Amniotic stem cell (primary cell): ENCODE measurements at places on chromosomes 11 and 22.
A peak's percentile ranks its signal among the peaks of the same experiment; 100 is the strongest.

DNA sequence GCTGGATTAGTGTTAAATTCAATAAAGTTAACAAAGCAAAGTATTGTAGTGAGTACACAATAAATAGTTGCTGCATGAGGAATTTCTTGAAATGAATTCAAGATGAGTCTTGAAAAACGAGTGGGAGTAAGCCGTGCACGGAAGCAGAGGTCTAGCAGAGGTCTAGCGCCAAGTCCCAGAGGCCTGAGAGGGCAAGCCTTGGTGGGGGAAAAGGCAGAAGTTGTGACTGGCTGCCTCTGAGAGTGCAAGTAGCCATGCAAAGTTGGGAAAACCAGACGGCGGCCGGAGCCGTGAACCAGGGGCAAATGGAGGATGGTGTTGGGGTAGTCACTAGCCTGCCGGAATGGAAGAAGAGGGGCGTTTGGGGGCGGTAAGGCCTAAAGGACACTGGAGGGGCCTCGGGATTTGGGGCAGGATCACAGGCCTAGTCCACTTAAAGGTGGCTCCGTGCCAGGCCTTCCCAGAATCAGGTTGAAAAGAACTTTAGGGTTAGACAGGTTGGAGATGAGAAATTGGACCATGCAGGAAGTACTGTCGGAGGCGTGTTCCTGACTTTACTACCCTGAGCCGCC is 379 bp upstream of the SLC3A2 start:
- peak; percentile 45 for DNase-seq

GRCh38 chr11:10655227-10655626 is 38.3 kb downstream of the IRAG1 start:
- no peak for DNase-seq

DNA sequence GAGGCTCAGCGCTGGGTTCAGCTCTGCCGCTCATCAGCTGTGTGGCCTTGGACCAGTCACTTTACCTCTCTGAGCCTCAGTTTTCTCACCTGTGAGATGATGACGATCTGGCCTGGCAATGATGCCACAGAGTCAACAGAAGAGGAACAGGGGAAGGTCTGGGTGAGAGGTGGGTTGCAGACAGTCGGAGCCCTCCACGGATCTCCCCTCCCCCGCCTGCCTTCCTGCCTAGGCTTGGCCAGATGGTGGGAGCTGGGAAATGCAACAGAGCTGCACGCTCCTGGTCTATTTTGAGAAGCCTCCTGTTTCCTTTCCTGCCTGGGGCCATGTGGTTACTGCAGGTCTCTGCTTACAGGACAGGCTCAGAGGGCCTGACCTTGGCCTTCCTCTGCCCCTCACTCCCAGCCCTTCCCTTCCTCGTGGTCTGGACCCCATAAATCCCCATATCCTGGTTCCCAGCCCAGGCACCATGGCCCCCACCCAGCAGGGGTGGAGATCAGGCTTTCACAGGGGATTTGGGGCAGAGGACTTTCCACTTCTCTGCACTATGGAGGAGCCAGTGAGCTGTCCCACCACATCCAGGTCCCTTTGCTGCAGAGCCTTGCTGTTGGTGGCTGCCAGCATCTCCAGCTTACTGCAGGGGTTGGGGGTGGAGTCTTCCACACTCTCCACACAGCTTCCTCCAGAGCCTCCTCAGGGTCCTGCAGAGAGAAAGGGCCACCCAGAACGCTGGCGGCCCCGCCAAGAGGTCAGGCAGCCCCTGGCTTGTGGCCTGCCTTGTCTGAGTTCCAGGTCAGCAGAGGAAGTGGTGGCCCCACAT is 46.9 kb downstream of the C11orf96 start:
- DNase-seq, result no peak

DNA sequence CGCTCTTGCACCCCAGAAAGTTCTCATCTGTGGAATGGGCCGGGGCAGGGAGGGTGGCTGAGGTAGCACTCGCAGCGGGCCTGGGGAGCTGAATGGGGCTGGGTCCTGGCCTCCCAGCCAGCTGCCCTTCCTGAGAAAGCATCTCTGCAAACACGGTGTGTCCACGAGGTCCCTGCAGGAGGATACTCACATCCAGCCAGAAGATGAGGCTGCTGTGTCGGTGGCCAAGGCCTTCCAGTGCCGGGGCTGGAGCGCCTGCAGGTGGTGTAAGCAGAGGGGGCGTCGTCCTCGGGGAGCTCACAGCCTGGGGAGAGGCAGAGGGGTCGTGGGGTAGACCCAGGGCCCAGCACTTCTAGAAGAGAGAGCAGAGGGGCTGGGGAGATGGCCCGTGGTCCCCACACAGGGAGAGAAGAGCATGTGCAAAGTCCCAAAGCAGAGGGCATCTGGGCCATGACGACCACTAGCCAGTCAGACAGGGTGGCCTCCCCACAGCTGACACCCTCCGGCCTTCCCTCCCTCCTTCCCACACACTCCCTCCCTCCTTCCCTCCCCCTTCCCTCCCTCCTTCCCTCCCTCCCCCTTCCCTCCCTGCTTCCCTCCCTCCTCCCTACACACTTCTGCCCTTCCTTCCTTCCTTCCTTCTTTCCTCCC is 97.9 kb downstream of the WNT7B start:
- DNase-seq, result no peak

GRCh38 chr11:97751952-97752351 is 1268.8 kb upstream of the CNTN5 start:
- no peak for DNase-seq

DNA sequence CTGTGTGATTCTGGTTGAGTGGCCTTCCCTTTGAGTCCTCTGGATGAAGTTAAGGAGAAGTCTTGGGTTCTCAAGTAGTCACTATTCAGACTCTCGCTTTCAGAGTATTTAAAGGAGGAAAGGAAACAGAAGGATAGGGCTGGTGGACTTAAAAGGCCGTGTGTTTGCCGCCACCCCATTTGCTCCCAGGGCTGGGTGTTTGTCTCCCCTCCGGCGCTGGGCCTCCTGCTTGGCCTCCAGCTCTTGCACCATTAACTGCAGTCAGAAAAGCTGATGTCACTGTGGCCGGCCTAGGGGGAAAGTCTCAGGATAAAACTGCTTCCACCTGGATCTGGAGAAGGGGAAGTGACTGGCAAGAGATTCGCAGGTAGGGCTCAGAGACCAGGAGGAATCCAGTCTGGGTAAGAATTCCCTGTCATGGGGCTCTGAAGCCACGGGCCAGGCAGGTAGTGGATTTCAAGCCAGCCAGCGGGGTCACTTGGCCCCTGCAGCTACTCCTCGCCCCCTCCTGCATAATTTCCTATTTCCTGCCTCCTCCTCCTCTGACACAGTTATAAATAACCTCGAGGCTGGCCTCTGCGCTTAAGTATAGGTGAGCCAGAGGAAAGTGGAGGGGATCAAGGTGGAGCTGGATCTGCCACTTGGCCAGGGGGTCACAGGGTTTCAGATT is 17.1 kb downstream of the TIMP3 start:
- DNase-seq, result no peak

- DNase-seq, result no peak
These were observed 1447.5 kb downstream of the BRD1 start for GRCh38 chr22:48380016-48380665.

DNA sequence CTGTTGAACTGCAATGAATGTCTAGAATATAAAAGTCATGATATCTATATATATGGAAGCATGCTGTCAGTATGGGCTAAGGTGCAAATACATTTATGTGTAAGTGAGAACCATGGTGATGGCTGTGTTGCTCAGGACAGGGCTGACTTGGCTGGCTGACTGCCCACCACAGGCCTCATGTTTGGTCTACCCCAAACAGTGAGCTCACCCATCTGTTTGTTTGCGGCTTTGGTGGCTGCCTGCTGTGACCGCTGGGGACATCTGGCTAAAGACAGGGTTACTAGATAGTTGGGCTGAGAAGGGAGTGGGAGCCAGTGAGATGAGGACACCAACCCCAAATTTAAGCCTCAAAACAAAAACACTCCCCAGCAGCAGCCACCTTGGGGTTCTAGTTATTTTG is 6.3 kb downstream of the CD44 start:
- DNase-seq, result no peak

DNA sequence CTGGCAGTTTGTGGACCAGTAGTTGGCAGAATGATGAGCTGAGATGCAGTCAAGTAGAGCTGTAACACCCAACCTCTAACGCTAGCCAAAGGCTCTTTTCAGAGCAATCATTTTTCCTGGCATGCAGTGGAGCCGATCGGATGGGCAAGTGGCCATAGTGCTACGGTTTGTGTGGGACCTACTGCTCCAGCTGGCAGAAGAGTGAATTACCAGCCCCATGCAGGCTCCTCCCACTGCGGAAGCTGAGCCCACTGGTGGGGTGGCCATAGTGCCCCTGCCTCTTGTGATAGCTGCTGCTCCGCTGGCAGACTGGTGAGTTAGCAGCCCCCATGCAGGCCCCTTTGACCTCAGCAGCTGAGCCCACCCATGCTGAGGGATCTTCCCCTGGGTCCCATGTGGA is 27.0 kb upstream of the SC5D start:
- no peak for DNase-seq

DNA sequence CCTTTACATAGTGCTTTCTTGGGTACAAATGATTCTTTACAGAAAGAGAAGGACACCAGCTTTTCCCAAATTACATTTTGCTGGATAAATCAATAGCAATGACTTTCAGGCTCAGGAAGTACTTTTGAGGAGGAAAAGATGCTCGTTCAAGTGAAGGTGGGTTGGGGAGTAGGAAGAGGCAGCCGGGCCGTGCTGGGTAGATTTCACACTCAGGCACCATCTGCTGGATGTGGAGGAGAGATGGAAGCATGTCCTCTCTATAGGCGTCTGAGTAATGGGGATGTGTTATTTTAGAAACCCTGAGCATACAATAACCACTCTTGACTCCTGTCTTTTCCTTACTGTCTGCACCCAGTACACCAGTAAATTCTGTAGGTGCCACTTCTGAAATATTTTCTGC is 152.3 kb upstream of the LARGE1 start:
- DNase-seq, result no peak

DNA sequence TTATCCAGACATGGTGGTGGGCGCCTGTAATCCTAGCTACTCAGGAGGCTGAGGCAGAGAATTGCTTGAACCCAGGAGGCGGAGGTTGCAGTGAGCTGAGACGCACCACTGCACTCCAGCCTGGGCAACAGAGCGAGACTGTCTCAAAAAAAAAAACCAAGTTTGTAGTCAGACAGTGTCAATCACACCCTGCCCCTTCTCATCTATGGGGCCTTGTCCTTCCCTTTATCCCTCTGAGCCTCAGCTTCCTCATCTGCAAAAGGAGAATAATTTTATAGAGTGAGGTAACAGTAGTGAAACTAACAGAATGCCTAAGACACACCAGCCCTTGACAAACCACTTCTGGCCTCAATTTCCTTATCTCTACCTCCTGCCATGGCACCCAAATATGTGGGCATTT is 10.7 kb downstream of the BCL9L start:
- DNase-seq, result no peak

- no peak for DNase-seq
These were observed 3.1 kb upstream of the TMEM109 start for GRCh38 chr11:60910711-60911380.

DNA sequence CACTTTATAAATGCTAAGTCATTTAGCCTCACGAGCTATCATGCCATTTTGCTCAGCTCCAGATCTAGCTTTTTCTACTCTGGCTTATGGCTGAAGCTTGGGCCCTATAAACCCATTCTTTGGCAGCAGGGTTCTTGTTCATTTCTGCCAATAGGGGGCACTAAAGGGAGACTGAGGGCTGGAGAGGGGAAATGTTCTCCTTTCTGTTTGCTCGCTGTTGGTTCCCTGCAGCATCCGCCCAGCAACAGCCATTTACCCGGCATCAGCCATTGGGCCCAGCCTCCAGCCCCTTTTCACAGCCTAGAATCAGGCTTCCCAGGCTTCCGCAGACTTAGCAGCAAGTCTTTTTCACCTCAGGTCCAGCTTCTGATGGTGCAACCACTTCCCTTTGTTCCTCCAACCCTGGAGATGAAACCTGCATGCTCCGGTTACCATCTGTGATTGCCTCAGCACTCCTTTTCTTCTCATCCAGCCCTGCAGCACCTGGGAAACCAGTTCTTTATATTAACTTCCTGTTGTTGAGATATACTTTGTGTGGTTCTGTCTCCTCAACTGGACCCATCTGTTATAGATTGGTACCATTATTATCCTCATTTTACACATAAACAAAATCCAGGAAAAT is 4.2 kb upstream of the ME3 start:
- DNase-seq, result no peak

GRCh38 chr22:25816522-25817059 is 74.6 kb downstream of the MYO18B start:
- no peak for DNase-seq

DNA sequence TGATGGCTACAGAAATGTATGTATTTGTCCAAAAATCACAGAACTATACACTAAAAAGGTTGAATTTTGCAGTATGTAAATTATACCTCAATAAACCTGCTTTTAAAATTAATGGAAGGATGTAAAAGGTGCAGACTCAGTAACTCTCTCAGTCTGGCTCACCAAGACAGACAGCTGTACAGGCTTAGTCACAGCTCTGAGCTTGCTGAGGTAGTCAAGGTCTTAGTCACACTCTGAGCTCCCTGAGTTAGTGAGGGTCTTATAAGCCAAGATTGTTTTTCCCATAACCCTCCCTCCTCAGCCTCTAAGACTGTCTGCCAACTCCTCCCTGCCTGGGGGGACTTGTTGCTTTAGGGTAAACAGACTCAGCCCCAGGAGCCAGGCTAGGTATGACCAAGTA is 59.3 kb upstream of the IZUMO1R start:
- no peak for DNase-seq

- no peak for DNase-seq
These were observed 755.8 kb downstream of the NTM start for GRCh38 chr11:132125988-132126871.

GRCh38 chr11:61947486-61948210 is 2.5 kb upstream of the BEST1 start:
- DNase-seq, result peak; percentile 77

GRCh38 chr11:100229086-100229485 is 458.0 kb upstream of the ARHGAP42 start:
- DNase-seq, result no peak

DNA sequence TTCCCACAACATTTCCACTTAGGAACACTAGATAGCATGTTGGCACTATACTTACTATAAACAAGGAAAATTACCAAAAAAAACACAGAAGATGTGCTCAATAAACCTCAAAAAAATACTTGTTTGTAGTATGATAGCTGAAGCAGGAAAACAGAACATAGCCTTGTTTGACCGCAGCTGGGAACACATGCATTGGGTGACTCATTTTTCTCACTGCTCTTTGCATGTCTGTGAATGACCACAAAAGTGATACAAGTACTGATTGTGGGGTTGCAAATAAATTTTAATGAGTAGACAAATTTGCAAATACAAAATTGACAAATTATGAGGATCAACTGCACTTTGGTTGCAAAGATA is 22.8 kb upstream of the GUCY1A2 start:
- no peak for DNase-seq

GRCh38 chr11:57144531-57145320 is 37.0 kb upstream of the LRRC55 start:
- DNase-seq, result no peak

GRCh38 chr11:45331839-45332238 is 45.7 kb upstream of the SYT13 start:
- no peak for DNase-seq

DNA sequence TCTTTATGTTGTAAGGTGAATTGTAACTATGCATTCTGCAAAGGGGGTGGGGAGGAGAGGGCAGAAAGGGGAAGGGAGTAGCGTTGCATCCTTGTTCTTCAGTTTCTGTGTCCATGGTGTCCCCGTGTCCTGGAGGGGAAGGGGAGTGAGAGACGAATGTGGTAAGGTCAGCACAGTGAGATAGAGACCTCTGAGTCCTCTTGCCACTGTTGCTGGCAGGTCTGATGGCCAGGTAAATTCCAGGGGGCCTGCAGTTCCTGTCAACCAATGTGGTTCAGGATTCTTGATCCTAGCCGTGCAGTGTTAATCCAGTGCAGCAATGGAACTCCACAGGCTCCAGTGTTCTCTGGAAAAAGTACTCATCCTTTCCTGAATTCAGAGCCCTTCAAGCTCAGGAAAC is 14.6 kb upstream of the ADSL start:
- DNase-seq, result no peak

- no peak for DNase-seq
These were observed 235.6 kb downstream of the KCNA4 start for GRCh38 chr11:29781268-29781667.
